ENCODE measurements at places on chromosomes 6 and 20. TPM values are rescaled to one million over a fixed set of nuclear protein-coding genes. Genes with fewer than 3 reads are reported as not detected.

GRCh38 chr6:13194852-13195251 lies 133.5 kb downstream of the TBC1D7 start:
- H3K4me3 ChIP-seq, result no peak overlapping the region
- H3K36me3 ChIP-seq, result no peaks in the 10 kb centered on the region
- no peak overlapping the region for H3K27ac ChIP-seq
- peak; percentile 70 for DNase-seq
- no peaks in the 10 kb centered on the region for H3K27me3 ChIP-seq

MYLK2 gene
- 0.77 TPM for total RNA-seq

GRCh38 chr6:11738661-11739375 lies 39.8 kb downstream of the ADTRP start:
- peaks cover 11% of the 10 kb centered on the region for H3K4me1 ChIP-seq
- H3K36me3 ChIP-seq, result no peaks in the 10 kb centered on the region
- no peak overlapping the region for H3K27ac ChIP-seq
- no peaks in the 10 kb centered on the region for H3K27me3 ChIP-seq

DNA sequence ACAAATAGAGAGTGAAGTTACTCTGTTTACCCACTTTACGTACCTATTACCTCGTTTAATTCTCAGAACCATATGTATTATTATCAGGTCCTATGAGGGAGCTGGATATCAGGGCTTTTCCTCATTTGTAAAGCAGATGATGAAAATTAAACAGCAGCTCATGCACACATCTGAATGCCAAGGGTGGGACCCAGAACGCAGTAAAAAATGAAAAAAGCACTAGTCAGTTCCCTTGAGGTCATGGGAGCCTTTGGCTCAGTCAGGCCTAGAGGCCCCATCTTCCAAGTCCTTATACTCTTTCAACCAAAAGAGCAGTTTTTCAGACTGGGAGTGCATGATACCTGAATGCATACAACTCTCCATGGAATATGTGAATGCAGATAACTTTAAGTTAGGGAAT lies 23.0 kb downstream of the B3GAT2 start:
- H3K36me3 ChIP-seq, result no peaks in the 10 kb centered on the region
- no peaks in the 10 kb centered on the region for H3K27me3 ChIP-seq
- no peaks in the 10 kb centered on the region for H3K4me1 ChIP-seq
- no peak overlapping the region for H3K4me3 ChIP-seq

DNA sequence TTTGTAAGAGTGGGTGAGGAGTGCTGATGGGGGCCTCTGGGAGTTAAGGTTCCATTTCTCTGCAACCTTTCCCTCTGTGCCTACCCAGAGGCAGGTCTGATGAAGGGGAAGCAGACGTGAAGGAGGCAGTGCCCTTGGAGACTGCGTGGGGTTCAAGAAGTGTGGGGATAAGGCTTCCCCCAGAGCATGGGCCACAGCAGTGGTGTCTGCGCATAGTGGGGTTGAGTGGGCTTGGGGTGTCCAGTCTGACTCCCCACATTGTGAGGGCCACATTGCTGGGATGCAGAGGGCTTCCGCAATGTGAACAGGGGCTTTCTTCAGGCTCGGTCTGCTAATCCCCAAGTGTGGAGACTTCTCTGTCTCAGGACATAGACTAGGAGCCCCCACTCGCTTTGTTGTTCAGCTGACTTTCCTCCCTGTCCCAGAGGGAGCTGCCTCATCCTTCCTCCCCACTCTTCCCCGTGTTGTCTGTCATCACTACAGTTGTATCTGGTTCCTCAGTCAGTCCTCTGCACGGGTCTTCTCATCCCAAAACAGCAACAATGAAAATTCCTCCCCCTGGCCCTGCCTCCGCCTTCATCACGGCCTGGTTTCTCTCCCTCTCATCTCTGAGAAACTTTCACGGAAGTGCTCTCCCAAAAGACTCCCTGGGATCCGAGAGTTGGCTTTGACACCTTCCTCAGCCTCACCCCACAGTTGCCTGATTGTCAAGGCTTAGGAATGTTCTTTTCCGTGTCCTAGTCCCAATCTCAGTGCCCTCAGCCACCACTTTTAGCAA lies 2.8 kb downstream of the EBF4 start:
- peaks cover 6% of the 10 kb centered on the region for H3K4me1 ChIP-seq
- H3K27ac ChIP-seq, result no peak overlapping the region
- no peak for DNase-seq
- no peaks in the 10 kb centered on the region for H3K27me3 ChIP-seq

SEL1L2 gene
- total RNA-seq, result not detected

DNA sequence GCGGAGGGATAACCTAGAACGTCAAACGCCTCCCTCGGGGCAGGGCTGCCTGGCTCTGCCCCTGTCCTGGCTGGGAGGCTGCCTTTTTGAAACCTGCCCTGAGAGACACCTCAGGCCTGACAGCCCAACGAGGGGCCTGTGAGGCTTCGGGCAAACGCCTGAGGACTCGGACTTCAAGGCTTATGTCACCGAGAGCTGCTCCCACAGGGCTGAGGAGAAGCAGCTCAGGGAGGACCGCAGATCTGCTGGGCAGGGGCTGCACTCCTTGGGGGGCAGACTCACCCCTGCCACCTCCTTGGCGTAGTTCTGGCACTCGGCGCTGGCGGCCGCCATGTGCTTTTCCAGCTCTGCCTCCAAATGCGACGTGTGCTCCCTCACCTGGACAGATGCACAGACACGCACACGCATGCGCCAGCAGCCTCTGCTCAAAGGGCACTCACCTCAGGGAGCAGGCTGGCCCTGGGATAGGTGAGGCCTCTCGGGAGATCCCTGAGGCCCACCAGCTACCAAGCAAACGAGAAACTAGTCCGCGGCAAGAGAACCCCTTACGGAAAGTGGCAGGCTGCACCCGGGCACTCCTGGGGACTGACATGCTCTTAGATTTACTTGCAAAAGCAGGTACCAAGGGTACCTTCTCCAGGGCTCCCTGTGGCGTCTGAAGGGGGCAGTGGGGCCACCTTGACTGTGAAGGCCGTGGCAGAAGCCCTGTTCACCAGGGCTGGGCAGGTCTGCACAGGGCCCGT lies 49.6 kb downstream of the DSTN start:
- no peaks in the 10 kb centered on the region for H3K27me3 ChIP-seq
- DNase-seq, result peak; percentile 28
- peak overlapping the region; percentile 42 for H3K27ac ChIP-seq
- peaks cover 33% of the 10 kb centered on the region for H3K36me3 ChIP-seq

RIMS4 gene
- 9.0 TPM for total RNA-seq

- no peaks in the 10 kb centered on the region for H3K27me3 ChIP-seq
- H3K36me3 ChIP-seq, result peaks cover 9% of the 10 kb centered on the region
- no peak overlapping the region for H3K27ac ChIP-seq
- H3K4me1 ChIP-seq, result peaks cover 47% of the 10 kb centered on the region
Measured at GRCh38 chr20:37989601-37990295, 43.5 kb downstream of the TTI1 start.

- no peak overlapping the region for H3K4me3 ChIP-seq
- peak overlapping the region; percentile 30 for H3K27ac ChIP-seq
- no peaks in the 10 kb centered on the region for H3K27me3 ChIP-seq
- peak; percentile 63 for DNase-seq
Measured at GRCh38 chr6:89321131-89321970, 6.3 kb upstream of the GABRR2 start.

COL19A1 gene
- not detected for total RNA-seq

Data from Caco-2 (cell line).